ENCODE measurements at places on chromosomes 12 and 14. TPM values are rescaled to one million over a fixed set of nuclear protein-coding genes. Genes with fewer than 3 reads are reported as not detected.

DNA sequence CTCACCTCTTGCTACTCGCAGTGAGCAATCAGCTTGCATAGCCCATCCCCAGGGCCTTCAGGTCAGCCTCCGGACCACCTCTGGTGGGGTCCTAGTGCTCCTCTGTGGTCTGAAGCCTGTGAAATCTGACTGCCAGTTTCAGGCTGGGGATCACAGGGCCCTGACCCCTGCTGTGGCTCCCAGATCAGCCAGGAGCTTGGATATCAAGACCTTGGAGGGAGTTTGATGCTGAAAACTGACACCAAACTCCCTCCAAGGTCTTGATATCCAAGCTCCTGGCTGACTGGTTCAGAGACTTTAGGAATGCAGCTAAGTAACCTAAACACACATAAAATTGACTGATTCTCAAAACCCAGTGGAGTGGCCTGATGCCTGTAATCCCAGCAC is 19.8 kb upstream of the DHRS4 start:
- DNase-seq: no peak

GRCh38 chr14:54462048-54462447 is 20.9 kb upstream of the CNIH1 start:
- DNase-seq: peak; percentile 39

GRCh38 chr12:30792648-30793499 is 38.1 kb upstream of the CAPRIN2 start:
- peak; percentile 68 for DNase-seq

- DNase-seq: no peak
Observed at GRCh38 chr12:57128519-57129247, 400 bp downstream of the LRP1 start.

- peak; percentile 86 for DNase-seq
Observed at GRCh38 chr14:106436310-106436905, 910.0 kb downstream of the TMEM121 start.

- DNase-seq: no peak
Observed at GRCh38 chr14:68926236-68926635, 52.9 kb downstream of the ACTN1 start.

- DNase-seq: peak; percentile 45
Observed at GRCh38 chr14:104800771-104801519, at the start of gene ZBTB42. TSS of gene ZBTB42 (plus strand) at chr14:104801101. CDS start at chr14:104801198, 97 bp downstream.

- no peak for DNase-seq
Observed at GRCh38 chr14:28776482-28777266, 10.1 kb downstream of the FOXG1 start.

DNA sequence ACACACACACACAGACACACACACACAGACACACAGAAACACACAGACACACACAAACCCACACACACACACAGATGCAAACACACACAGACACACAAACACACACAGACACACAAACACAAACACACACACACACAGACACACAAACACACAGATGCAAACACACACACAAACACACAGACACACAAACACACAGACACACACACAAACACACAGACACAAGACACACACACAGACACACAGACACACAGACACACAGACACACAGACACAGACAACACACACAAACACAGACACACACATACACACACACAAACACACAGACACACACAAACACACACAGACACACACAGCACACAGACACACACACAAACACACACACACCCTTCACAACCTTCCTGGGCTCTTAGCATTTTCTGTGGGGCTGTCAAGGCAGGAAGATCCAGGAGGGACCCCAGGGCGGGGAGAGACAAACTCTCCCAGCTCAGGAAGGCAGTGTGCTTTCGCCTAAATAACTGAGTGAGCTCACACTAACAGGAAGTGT is 24.2 kb upstream of the INF2 start:
- DNase-seq: no peak

DNA sequence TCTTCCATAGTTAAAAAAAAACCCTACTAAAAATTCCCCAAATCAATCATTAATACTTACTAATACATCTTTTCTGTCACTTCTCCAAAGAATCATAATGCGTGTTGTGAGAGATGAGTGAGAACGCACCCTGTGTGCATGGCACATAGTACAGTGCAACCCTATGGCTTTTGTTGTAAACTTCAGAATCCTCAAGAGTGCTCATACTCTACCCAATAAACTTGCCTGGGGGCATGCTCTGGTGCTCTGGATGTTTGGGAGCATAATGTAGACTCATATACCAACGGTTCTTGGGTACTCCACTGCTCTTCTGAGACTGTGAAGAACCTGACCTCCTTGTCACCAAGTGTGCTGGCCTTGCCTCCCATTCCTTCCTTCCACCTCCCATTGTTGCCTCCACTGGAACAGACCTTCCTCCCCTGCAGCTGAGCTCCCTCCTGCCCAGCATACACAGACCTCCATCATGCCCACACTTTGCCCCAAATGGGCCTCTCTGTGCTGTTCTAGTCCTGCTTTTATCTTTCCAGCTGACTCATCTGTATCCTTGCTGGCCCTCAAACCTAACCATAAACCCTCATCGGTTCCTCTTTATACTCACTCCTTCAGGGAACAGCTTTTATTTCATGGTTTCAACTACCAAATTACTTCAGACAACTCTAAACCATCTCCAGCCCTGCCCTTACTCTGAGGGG is 8.9 kb downstream of the DCP1B start:
- no peak for DNase-seq

DNA sequence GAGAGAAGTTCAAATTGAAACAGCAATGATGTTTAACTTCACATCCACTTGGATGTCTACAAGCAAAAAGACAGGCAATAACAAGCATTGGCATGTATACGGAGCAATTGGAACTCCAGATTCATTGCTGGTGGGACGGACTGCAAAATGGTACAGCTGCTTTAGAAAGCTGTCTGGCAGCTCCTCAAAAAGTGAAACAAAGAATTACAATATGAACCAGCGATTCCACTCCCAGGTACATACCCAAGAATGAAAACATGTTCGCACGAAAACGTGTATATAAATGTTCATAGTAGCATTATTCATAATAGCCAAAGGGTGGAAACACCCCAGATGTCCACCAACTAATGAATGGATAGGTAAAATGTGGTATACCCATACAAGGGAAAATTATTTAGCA is 125.7 kb downstream of the HMGA2 start:
- no peak for DNase-seq

Gene RARG
- 30.9 TPM for total RNA-seq

Gene DCAF4
- 39.4 TPM for total RNA-seq

Gene FOXM1
- total RNA-seq: 49.9 TPM

Gene LMNTD1
- total RNA-seq: not detected

Gene CLEC1B
- total RNA-seq: not detected

Gene PSMA3
- 239 TPM for total RNA-seq

Gene PPP4R4
- 0.66 TPM for total RNA-seq

Gene NR1H4
- not detected for total RNA-seq
